ENCODE measurements at places on chromosomes 16 and 17.
A peak's percentile ranks its signal among the peaks of the same experiment; 100 is the strongest.

DNA sequence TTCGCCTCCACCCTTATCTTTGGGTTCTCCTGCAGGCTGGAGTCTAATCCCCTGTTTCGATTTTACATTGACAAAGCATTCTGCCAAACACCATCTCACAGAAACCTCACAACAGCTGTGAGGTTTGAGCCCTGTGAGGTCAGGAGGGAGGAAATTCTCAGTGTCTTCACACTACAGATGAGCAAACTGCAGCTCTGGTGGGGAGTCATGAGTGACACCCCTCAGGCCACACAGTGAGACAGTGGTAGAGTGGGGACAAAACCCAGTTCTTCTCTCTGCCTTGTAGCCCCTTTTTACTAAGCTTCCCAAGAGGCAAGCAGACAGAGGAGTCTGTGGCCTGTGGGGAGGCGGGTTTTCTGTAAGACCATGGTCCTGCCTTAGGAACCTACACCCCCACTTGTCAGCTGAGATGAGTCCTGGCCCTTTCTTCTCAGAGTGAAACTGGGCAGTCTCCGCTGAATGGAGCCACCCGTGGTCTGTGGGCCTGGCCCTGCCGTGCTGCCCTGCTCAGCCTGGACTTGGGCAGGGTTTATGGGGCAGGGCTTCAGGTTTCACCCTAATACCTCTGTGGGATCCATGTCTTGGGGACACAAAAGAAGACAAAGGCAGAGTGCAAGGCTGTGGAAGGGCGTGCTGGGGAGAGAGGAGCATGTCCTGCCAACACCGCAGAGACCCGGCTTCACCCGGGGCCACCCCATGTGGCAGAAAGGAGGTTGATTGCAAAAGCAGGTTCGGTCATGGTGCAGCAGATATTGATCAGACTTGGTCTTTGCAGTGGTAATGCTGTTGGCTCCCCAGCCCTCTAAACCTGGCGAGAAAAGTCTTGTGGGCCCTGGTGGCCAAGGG, 59.0 kb downstream of the ABR start:
- DNase-seq: no peak

- peak; percentile 42 for DNase-seq
Measured at GRCh38 chr16:55842369-55843104, 9.6 kb upstream of the CES1 start.

GRCh38 chr17:30600830-30601494, 123.8 kb downstream of the GOSR1 start:
- peak; percentile 28 for DNase-seq

- no peak for DNase-seq
Measured at GRCh38 chr17:49552070-49552751, 23.5 kb upstream of the NXPH3 start.

DNA sequence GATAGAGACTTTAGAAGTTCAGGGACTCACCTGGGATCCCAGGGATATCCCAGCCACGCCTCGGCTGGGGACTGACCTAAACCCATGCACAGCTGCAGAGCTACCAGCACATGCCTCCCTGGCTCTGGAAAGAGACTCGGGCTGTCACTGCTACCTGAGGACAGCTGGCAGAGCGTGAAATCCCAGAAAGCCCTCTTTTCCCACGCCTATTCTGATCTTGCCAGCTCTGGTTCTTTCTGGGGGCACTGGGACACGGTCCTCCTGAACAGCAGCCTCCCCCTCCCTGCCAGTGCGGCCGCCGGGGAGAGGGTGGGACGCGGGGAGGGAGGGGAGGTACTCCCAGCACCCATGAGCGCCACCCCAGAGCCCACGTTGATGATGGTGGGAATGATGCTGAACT, 10.8 kb downstream of the P2RX5 start:
- DNase-seq: no peak

DNA sequence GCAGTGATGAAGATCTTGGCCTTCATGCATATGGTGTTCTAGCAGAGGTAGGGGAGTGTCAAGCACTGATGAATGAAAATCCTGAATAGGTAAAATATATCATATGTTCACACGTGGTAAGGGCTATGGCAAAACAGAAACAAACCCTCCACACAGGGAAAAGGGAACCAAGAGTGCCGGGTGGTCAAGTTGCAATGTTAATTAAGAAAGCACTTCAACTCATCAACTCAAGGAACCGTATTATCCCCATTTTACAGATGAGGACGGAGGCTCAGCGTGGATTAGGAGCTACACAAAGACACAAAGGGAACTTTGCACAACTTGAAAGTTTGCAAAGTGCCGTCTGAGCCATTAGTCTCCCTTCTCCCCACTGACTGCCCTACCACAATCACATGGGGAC, 28.1 kb upstream of the MEOX1 start:
- no peak for DNase-seq

GRCh38 chr17:64218066-64218465, 45.0 kb downstream of the TEX2 start:
- DNase-seq: peak; percentile 27

GRCh38 chr16:27400751-27401620, 988 bp upstream of the IL21R start:
- no peak for DNase-seq

DNA sequence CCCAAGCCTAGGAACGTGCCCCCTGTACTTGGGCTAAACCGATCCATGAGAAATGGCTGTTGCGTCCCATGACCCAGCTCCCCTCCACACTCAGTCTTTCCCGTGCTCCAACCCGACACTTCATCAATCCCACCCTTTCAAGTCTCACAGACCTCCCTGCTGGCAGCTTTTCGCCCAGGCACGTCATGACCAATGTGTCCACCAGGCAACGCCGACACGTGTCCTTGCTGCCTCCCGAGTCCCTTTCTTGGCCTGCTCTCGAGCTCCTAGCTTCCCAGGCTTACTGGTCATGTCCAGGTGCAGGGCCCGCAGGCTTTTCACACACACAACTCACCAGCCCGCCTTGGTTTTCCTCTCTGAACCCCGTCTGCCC, 12.2 kb downstream of the MNT start:
- no peak for DNase-seq

DNA sequence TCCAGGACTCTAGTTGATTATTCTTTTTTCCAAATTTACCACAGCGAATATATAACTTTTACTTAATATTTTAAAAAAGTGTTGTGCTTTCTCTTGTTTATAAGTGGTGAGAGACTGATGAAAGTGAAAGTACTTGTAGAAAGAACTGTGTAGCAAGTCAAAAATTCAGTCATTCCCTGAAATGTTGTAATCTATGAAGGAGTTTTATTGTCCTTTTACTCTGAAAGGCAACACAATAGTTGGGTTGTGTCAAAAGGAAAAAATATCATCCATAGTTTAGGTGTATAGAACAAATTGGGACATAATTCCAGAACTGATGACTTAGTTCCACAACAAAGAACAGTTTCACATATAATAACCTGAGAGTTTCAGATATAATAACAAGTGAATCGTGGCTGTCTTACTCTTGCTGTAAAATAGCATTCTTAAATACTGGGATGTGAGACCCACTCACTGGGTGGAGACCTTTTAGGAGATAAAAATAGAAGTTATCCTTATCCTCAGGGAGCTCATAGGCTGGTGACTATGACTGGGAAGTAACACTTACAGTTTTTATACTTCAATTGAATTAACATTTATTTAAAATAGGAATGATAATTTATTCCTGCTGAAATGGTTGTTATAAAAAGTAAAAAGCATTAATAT, 20.6 kb downstream of the CYB5B start:
- no peak for DNase-seq

DNA sequence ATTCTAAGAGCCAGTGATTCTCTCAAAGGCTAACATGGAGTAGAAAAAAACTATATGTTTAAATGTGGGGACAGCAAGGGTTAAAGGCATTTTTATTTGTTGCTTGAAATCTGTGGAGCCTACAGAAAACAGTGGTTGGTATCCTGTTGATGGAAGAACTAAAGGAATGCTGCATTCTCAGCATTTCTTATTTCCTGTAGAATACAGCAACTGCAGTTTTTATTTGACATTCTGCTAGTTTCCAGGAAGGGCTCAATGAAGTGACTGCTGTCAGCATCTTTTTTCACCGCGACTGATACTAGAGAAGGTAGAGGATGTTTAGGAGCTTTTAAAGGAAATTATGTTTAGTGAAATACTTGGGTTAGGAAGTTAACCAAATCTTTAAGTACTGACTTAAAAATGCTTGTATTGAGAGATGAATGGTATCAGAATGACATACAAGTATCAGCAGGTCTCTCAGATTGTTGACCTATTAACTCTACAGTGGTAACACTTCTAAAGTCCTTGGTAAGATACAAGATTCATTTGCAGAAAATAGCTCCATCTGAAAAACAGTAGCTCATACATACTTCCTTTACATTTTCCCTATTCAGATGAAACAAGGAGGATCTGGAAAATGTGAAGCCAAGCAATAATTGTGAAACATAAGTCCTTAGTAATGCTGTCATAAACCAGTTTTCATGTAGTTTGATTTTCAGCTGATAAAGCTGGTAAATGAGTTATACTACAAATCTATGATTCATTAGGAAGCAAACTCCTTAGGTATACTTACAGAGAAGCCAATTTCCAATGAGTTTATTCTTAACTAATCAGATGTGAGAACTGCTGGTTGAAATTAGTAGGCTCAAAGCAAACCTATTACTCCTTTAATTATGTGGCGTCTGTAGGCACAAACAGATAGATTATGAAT, 15.2 kb downstream of the CLTC start:
- DNase-seq: no peak

DNA sequence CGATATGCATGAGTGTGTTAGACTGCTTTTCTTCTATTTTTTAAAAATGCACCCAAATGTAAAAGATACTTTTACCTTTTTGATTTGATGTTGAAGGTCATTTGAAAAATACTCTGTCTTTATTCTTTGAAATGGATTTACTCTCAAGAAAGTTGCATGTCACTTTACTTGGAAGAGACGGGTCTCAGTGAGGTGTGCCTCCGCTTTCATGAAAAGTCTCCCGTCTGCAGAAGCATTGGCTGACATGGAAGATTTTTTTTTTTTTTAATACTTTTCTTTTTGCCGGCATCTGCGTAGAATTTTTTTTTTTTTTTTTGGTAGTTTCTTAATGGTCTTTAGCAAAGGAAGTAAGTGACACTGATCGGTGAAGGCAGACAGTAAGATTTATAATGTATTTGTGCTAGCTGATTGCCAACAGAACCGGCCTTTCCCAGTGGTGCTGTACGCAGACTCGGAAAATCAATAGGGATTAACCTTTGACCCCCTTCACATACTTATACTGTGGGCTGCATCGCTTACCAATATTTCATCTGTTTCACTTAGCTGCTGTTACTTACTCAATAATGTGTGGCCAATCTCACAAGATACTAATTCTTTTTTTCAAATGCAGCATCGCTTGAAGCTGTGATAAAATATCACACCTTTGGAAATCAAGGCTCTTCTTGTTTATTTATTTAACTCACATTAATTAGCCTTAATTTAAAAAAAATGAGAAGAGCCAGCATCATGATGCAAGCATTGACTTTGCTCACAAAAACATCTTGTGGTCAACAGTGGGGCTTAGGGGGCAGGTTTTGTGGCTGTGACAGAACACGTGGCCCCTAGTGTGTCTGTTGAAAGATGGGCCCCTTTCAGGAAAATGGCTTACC, 383.9 kb downstream of the WWOX start:
- no peak for DNase-seq

DNA sequence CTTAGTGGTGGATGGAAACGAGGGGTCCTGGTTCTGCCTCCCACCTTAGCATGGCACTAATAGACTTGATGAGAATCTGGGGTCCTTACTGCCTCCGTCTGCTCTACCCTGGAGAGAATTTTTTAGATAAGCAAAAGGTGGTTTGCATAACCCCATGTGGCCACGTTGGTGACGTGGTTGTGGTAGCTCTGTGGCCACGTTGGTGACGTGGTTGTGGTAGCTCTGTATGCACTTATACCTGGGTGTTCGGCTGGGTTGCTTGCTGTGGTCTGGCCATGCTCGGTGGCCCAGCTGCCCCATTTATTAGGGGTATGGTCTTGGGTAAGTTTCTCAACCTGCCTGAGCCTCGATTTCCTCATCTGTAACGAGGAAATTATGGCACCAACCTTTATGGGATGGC, 13.0 kb downstream of the SPIRE2 start:
- DNase-seq: no peak

Measured in GM12891 (cell line).